ENCODE measurements at places on chromosomes 2 and 18.

DNA sequence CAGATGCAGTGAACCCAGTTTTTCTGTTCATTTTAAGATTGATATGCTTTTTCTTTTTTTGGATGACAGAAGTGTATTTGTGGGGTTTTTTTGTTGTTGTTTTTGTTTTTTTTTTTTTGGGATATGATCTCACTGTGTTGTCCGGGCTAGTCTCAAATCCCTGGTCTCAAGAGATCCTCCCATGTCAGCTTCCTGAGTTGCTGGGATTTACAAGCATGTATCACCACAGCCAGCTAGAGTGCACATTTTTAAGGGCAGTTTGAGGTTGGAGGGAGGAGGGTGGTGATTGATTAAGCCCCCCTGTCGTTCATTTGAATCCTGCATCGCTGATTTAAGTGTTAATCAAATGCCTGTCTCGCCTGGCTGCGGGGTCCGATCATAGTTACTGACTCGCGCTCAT, 189.1 kb downstream of the GBX2 start:
- DNase-seq = no peak

GRCh38 chr2:3039188-3040065, 338.2 kb downstream of the EIPR1 start:
- no peak for DNase-seq

DNA sequence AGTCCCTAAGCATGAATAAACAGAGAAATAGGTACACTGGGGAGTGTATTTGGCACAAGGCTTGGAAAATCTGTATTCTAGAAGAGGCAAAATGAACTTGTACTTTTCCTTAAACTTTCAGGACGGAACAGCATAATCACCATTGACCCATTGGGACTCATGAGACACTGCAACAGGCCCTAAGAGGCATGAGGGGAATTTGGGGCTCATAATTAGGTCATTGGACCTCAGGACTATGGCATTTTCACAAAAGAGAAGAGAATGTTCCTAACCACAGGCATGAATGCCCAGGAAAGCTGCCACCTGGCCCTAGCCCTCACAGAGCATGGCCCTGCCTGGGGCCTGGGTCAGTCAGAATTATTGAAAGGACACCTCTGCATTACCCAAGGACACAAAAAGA, 67.9 kb upstream of the PIK3C3 start:
- no peak for DNase-seq

DNA sequence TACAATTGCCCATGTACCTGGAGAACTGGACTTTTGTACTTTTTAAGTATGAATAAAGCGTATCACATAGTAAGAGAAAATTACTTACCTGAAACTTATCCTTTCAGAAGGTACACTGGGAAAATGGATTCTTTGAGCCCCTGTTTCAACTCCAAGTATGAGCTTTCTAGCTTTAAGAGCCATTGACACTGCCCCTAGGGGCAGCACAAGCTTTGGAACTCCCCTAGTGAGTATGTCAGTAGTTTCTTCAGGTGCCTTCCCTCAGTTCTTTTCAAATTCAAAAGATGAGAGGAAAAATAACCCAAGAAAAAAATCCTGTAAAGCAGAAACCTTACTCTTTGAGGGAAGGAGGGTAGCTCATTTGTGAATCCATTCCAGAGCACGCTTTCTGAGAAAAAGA, 124.1 kb downstream of the MEMO1 start:
- no peak for DNase-seq

- no peak for DNase-seq
Measured at GRCh38 chr18:55452123-55452611, 135.8 kb downstream of the TCF4 start.

DNA sequence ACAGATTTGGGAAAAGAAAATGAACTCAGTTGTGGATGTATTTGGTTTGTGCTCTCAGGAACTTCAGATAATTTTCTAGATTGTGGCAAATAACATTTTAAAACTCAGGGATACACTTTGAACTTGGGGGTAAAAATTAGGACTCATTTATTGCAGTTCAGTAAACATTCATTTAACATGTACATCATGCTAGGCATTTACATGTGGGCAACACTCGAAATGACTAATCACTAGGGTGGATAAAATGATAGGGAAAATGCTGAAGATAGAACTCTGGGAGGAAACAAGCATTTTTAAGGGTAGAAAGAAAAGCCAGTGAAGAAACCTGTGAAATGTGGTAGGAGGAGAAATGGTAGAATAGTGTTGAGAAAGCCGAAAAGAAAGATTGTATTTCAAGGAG, 7.8 kb downstream of the FAM117B start:
- no peak for DNase-seq

DNA sequence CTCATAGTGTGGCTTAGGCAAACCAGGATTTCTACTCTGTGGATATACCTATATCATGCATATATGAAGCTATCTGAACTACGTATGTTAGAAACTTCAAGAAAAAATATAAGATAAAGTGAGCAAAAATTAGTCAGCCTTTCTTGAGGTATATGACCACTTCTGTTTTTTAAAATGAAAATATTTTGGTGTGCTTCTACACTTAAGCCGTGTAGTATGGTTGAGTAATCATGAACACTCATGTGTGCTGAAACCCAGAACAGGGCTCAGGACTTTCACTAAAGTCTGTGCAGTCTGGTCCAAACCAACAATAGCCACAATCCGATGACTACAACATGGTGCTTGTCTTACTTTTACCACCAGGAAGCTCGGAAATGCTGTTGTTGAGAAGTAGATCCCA, 48.9 kb upstream of the TMEM177 start:
- DNase-seq = no peak

DNA sequence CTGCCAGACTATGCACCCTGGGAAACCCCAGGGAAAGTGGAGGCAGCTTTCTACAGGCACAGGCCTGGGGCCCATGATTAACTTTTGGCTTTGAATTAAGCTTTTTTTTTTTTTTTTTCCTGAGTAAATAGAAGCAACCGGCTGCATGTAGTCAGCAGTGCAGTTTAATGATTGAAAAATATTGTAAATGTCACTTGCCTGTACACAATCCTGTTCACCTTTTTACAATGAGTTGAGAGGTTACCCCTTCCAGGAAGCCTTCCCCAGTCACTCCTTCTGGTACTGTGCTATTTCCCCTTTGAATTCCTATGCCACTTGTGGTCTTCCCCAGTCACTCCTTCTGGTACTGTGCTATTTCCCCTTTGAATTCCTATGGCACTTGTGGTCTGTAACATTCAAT, 475.6 kb downstream of the TDRD15 start:
- DNase-seq = no peak

GRCh38 chr18:58443671-58444070, 185.2 kb downstream of the ALPK2 start:
- DNase-seq = no peak

- DNase-seq = no peak
Measured at GRCh38 chr18:50441016-50441415, 66.2 kb downstream of the SKA1 start.

DNA sequence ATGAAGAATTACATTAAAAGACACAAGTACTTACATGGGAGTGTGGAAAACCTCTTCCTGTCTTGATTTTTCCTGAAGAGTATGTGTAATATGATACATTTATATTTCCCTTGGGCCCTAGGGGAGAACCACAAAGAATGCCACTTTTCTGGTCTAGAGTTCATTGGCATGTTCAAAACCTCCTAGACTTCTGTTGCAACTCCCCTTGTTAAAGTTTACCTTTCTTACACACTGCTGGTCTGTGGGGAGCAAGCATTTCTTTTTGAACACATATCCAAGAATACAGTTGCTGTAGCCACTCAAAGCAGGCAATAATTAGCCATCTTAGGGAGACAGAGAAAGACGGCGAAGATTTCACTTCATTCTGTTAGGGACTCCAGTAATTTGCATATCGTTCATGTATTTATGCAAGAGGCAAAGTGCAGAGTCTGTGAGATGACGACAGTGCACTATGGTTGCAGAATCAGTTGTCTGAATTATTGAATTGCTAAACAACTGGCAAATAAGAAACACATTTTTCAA, 103.5 kb downstream of the NOL4 start:
- no peak for DNase-seq

- no peak for DNase-seq
Measured at GRCh38 chr18:68519336-68519735, 195.6 kb downstream of the TMX3 start.

GRCh38 chr2:219453671-219454590, 19.3 kb downstream of the SPEG start:
- DNase-seq = no peak
